ENCODE measurements at places on chromosomes 16 and 17.

- DNase-seq = no peak
Observed at GRCh38 chr17:40310882-40311391, 2.0 kb downstream of the RARA start.

DNA sequence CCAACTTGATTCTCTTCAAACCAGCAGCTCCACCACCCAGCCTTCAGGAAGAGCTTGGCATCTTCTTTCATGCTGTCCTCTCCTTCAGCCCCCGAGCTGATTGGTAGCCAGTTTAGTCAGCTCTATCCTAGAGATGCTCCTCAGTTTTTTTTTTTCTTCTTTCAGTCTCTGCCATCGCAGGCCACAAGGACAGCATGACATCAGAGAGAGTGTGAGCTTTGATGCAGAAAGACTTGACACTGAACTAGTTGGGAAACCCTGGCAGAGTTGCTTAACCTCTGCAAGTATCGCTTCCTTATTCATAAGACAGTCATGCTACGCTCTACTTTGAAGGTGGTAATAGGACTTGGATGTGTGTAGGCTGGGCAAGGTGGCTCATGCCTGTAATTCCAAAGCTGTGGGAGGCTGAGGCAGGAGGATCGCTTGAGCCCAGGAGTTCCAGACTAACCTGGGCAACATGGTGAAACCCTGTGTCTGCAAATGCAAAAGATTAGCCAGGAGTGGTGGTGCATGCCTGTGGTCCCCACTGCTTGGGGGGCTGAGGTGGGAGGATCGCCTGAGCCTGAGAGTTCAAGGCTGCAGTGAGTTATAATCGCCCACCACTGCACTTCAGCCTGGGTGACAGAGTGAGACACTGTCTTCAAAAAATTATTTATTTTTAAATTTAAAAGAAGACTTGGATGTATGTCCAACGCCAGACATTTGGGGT, 2.6 kb downstream of the CD300LB start:
- peak; percentile 76 for DNase-seq

- no peak for DNase-seq
Observed at GRCh38 chr16:83136924-83137323, 510.2 kb downstream of the CDH13 start.

DNA sequence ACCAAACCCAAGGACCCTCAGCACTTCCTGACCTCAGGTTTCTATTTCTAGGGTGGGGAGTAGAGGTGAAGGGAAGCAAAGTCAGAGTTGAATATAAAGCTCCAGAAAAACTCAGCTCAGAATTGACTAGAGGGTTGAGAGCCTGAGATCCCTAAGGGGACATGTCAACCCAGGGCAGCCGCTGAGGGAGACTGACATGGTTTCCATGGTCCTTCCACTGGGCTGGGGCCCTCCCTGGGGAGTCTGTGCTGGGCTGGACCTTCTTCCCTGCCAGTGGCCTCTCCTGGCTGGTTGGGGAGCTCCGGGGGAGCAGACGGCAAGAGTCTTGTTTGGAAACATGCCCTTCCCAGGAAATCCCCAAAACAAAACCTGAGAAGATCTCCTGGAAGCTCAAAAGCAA, 121.3 kb downstream of the METRNL start:
- DNase-seq = no peak

GRCh38 chr16:56340864-56341365, 84.4 kb downstream of the AMFR start:
- no peak for DNase-seq

DNA sequence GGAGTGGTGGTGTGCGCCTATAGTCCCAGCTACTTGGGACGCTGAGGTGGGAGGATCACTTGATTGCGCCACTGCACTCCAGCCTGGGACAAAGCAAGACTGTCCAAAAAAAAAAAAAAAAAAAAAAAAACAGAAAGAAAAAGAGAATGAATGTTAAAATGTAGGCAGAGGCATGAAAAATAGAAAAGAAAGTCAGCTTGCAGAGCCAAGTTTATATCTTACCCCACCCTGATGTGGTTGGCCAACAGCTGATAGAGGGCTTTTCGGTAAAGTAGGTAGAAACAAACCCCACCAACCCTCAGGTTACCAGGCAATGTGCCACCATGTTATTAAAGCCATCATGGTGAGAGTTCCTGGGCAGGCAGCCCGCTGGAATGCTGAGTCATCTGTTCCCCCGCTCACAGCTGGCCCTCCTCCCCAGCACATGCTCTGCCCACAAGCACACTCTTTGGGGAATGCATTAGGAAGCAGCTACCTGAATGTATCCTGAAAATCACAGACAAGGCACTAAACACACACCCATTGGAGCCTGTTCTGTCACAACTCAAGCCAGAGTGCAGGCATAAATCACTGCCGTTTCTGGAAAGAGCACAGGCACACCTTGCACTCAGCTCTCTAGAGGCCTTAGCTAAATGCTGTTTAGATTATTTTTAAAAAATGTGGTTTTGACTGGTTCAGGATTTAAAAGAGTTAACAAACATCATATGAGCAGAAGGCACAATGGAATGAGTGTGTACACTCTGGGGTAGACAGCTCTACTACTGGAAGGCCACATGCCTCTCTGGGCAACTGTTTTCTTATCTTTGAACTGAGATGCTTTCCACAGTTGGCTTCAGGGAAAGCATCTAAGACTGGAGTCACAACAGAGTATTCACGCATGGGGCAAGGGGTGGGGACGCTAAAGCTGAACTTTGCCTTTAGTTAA, 128.5 kb downstream of the PARN start:
- peak; percentile 50 for DNase-seq

DNA sequence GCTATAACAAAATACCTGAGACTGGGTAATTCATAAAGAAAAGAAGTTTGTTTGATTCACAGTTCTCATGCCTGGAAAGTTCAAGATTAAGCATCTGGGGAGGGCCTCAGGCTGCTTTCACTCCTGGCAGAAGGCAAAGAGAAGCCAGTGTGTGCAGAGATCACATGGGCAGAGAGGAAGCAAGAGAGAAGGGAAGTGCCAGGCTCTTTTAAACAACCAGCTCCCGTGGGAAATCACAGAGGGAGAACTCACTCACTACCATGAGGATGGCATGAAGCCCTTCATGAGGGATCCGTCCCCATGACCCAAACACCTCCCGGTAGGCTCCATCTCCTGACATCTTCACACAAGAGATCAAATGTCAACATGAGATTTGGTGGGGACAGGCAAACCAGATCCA, 501.6 kb downstream of the MAF start:
- DNase-seq = no peak

GRCh38 chr16:58196898-58197313, 1.0 kb downstream of the CSNK2A2 start:
- DNase-seq = no peak

- no peak for DNase-seq
Observed at GRCh38 chr16:23907903-23908302, 72.1 kb downstream of the PRKCB start.

GRCh38 chr17:17933775-17934174, 38.4 kb downstream of the TOM1L2 start:
- DNase-seq = no peak

DNA sequence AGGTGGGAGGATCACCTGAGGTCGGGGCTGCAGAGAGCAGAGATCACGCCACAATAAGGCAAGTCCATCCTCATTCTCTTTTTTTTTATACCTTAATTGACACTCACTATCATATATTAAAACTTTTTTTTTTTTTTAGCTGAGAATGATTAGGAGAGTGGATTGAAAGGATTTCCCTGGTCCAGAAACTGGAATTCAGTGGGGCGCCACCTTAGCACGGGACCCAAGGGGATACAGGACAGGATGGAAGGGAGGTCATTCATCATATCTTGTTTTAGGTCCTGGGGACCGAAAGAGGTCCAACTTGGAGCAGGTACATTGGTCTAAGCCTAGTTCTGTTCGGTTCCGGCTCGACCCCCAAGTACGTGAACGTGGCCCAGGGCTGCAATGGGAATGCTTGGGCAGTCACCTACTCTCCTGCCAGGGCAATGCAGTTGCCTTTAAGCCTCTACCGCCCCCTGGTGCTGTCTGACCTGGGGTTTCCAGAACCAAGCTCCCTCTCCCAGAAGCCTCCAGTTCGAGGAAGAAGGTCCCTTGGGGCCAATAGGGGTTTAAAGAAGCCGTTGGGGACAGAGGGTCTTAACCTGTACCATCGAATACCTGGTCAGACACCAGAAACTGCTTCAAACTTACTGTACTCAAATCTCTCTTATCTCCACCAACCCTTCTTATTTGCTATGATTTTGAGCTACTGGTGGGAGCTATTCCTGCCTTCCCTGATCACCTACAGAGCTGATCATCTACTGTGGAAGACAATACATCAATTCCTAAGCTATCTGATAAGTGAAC, 19.9 kb upstream of the GPATCH8 start:
- peak; percentile 46 for DNase-seq

DNA sequence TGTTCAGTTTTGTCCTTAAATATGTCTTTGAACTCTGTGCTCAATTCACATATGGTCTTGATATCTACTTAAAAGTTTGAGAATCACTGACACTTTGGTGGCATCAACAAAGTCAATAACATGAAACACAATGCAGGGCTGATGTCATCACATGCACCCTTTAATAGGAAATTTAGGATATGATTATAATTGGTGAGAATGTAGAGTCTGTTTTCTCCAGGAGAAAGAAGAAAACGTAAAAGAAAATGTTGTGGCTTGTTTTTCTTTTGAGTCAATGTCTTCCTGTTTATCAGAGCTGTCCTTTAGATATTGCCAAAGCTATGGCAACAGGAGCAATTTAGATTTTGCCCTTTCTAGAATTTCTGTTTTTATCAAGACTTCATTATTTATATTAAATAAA, 396.9 kb downstream of the CDH13 start:
- no peak for DNase-seq

GRCh38 chr17:42623732-42624596, 14.5 kb downstream of the TUBG1 start:
- no peak for DNase-seq

GRCh38 chr17:32722733-32723132, 154.2 kb downstream of the MYO1D start:
- DNase-seq = no peak

- DNase-seq = no peak
Observed at GRCh38 chr17:35726127-35726952, 5.1 kb upstream of the RASL10B start.

GRCh38 chr16:24685539-24686432, 43.7 kb upstream of the TNRC6A start:
- DNase-seq = no peak

GRCh38 chr16:920051-920681, 50.6 kb downstream of the LMF1 start:
- no peak for DNase-seq

DNA sequence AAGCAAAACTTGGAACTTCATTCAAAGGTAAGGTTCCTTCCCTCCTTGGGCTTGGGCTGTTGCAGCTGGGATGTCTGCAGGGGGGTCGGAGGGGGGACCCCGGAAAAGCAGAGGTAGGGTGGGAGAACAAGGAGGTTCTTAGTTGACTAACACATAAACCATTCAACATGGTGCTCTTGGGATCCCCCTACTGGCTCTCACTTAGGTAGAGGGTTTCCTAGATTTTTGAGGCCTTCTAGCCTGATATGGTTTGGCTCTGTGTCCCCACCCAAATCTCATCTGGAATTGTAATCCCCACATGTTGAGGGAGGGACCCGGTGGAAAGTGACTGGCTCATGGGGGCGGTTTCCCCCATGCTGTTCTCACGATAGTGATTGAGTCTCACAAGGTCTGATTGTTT, 93.9 kb downstream of the RGS9 start:
- DNase-seq = no peak

DNA sequence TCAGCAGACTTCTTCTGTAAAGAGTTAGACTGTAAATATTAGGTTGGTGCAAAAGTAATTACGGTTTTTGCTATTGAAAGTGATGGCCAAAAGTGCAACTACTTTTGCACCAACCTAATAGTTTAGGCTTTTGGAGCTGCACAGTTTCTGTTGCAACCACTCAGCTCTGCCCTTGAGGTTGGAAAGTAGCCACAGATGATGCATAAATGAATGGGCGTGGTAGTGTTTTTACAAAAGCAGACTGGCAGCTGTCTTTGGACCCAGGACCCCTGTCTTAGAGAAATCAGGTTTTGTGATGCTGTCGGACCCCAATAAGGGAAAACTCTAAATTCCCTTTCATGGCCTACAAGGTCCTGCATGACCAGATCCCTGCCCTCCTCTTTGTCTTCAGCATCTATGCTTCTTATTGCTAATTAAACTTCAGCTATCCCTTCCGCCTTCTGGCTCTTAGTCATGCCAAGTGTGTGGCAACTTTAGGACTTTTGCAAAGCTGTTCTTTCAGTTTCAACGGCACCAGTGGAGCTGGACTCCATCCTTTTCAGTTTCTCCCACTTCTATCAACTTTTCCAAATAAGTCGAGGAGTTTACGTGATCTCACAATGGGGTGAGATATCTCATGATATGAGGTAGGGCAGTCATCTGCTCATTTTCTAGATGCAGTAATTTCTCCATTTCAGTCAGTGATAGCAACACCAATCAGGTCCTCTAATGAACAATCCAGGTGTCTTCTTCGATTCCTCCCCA, 232.3 kb downstream of the XYLT1 start:
- no peak for DNase-seq

DNA sequence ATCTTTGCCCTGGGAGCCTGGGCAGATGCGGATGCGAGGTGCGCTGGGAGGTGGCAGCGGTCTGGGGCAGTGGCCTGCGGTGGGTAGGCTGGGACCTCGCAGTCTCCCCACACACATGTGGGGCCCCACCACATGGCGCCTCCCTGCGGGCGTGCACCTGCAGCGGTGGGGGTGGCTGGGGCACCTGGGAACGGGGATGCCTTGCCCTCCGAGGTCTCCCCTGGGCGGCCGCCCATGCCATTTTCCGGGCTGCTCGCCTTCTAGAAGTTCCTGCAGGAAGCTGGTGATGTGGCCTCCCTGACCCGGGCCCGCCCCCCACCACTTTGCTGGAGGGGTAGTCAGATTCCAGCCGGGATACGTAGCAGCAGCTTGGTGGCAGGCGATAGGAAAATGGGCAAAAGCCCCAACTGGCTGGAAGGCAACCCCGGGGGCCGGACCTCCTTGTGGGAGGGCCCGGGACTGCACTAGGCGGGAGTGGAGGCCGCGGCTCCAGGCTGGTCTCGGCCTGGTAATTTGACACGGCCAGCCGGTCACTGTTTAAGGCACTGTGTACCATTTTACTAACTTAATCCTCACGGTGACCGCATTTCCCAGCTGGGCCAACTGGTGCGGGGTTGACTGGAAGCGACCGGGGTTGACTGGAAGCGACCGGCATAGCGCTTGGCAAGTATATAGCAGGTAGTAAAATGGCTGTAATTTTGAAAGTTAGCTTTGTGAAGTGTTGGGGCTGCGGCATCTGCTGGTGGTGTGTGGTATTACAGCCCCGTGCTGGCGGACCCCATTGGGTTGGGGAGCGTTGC, 38.5 kb downstream of the IGF2BP1 start:
- no peak for DNase-seq

GRCh38 chr17:80755650-80756405, 211.2 kb downstream of the RPTOR start:
- DNase-seq = no peak
